ENCODE measurements at places on chromosomes 6 and 20. TPM values are rescaled to one million over a fixed set of nuclear protein-coding genes. Genes with fewer than 3 reads are reported as not detected.

The PSORS1C2 gene
- not detected for total RNA-seq

The LRP11 gene
- total RNA-seq = 37.1 TPM

The OTOR gene
- total RNA-seq = not detected

GRCh38 chr6:100704961-100705360 is 176.2 kb downstream of the ASCC3 start:
- H3K4me1 ChIP-seq = no peaks in the 10 kb centered on the region
- H3K4me3 ChIP-seq = no peak overlapping the region
- no peaks in the 10 kb centered on the region for H3K27me3 ChIP-seq
- H3K36me3 ChIP-seq = no peaks in the 10 kb centered on the region

GRCh38 chr20:30502670-30503069 is 754.8 kb upstream of the DEFB115 start:
- no peaks in the 10 kb centered on the region for H3K36me3 ChIP-seq
- DNase-seq = no peak
- peaks cover 26% of the 10 kb centered on the region for H3K27me3 ChIP-seq
- no peak overlapping the region for H3K27ac ChIP-seq
- no peak overlapping the region for H3K4me3 ChIP-seq
- H3K4me1 ChIP-seq = peaks cover 23% of the 10 kb centered on the region

DNA sequence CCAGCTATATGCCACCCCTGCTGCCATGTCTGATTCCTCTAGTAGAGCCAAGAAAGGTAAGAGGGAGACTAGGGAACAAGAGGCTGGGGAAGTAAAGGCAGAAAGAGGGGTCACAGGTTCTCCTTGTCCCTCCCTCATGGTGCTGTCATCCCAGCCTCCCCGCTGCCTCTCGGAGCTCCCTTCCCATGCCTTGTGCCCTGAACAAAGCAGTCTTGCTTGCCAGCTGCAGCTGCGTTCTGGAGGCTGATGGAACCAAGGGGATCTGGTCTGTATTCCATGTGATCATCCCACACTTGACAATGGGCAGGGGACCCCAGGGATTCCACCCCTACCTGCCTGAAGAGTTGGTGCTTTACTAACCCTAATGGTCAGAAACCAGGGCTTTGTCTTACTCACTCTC is 61.4 kb downstream of the DAAM2 start:
- H3K27me3 ChIP-seq = no peaks in the 10 kb centered on the region
- H3K36me3 ChIP-seq = no peaks in the 10 kb centered on the region
- no peak overlapping the region for H3K4me3 ChIP-seq
- DNase-seq = no peak
- H3K4me1 ChIP-seq = no peaks in the 10 kb centered on the region

DNA sequence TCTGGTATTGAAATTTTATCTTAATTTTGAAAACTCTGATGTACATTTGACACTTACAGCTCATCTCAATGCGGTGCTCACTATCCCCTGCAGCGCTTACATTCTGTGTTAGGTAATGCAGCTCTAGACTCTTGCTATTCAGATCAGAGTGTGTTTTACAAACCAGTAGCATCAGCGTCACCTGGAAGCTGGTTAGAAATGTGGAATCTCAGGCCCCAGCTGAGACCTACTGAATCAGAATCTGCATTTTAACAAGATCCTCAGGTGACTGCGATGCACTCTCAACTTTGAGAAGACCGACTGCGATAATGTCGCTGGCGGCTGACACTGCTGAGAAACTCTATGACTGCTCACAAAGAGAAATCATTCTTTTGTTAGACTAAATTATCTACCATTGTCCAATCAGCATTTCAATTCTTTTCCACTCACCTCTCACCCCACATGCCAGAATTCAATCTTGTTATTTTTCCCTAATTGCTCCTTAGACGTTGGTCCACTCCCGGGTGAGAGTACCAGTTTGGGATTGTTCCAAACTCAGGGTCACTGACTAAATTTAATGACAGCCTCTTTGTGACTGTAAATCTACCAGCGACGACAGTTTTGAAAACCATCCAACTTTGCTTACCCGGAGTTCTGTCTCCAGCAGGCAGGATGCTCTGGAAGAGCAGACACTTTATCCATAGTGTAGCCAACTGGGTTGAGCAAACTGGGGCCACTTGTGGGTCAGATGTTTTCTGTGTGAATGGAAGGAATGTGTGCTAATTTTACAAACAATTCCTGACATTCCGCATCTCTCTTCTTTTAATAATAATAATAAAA is 140.1 kb upstream of the BTBD3 start:
- H3K4me1 ChIP-seq = peaks cover 25% of the 10 kb centered on the region
- DNase-seq = peak; percentile 41
- no peaks in the 10 kb centered on the region for H3K27me3 ChIP-seq
- H3K27ac ChIP-seq = no peak overlapping the region
- H3K4me3 ChIP-seq = peak overlapping the region; percentile 23

DNA sequence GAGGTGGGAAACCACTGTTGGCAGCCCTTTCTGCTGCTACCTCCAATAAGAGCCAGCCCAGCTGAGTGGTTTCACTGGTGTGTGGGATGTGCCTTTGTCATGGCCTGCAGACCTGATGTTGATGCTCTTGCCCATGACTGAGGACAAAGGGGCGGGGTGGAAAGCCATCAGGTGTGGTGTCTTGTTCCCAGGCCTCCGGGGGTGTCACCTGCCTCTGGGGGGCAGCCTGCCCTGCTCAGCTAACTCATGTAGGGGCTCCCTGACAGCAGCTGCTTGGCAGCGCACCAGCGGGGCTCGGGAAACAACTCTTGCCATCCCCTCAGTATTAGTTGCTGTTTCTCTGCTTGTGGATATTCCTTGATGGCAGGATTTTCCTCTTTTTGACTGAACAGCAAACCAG is 91.3 kb downstream of the LYRM2 start:
- H3K4me3 ChIP-seq = no peak overlapping the region
- H3K27me3 ChIP-seq = no peaks in the 10 kb centered on the region
- H3K4me1 ChIP-seq = no peaks in the 10 kb centered on the region

DNA sequence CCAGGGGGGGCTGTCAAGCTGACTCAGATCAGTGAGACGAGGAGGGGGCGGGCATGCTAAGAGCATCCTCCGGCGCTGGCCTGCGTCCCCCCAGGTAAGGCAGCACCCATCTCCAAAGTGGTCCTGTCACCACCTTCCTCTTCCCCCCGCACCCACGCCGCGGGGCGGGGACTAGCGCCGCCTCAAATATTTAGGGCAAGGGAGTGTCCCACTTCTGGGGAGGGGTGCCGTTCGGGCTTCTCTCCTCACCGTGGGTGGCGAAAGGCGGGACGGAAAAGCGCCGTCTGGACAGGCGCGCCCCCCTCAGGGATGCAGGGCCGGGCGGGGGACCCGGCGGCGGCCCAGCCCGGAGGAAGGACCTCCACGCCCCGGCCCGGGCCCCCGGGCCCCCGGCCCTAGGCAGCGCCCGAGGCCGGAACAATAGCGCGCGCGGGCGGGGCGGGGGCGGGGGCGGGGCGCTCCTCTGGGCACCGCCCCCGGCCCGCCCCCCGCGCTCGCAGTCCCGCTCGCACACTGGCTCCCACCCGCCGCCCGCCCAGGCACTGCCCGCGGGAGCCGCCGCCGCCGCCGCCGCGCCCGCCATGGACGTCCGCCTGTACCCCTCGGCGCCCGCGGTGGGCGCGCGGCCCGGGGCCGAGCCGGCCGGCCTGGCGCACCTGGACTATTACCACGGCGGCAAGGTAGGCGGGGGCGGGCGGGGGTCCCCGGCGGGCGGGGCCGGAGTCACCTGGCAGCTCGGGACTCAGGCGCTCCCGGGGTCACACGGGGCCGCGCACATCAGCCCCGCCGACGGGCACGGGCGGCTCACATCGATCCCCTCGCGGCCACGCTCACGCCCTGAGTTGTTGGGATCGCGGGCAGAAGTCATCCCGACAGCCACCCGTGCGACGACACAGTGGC is at the start of gene TOX2:
TSS of gene TOX2 (plus strand) at position 542 of the 900 bp plus-strand sequence. CDS start at position 582, 40 bp downstream.
- no peaks in the 10 kb centered on the region for H3K36me3 ChIP-seq
- no peaks in the 10 kb centered on the region for H3K4me1 ChIP-seq
- DNase-seq = peak; percentile 55

GRCh38 chr6:11556309-11556708 is 18.8 kb downstream of the TMEM170B start:
- no peaks in the 10 kb centered on the region for H3K36me3 ChIP-seq
- no peaks in the 10 kb centered on the region for H3K4me1 ChIP-seq
- DNase-seq = peak; percentile 77

GRCh38 chr6:25248123-25248522 is 31.1 kb upstream of the CARMIL1 start:
- DNase-seq = no peak
- no peak overlapping the region for H3K4me3 ChIP-seq
- no peaks in the 10 kb centered on the region for H3K4me1 ChIP-seq
- H3K36me3 ChIP-seq = no peaks in the 10 kb centered on the region

GRCh38 chr6:169229615-169230321 is 23.9 kb downstream of the THBS2 start:
- 0 out of 2 replicates have a peak, but pooled peaks cover 5% of the 10 kb centered on the region for H3K36me3 ChIP-seq
- no peaks in the 10 kb centered on the region for H3K4me1 ChIP-seq
- H3K4me3 ChIP-seq = no peak overlapping the region
- H3K27me3 ChIP-seq = no peaks in the 10 kb centered on the region
- DNase-seq = no peak

- H3K4me3 ChIP-seq = no peak overlapping the region
- H3K4me1 ChIP-seq = no peaks in the 10 kb centered on the region
- no peaks in the 10 kb centered on the region for H3K27me3 ChIP-seq
- no peaks in the 10 kb centered on the region for H3K36me3 ChIP-seq
- no peak for DNase-seq
- H3K27ac ChIP-seq = no peak overlapping the region
Observed at GRCh38 chr20:58213121-58213520, 15.3 kb downstream of the ANKRD60 start.

DNA sequence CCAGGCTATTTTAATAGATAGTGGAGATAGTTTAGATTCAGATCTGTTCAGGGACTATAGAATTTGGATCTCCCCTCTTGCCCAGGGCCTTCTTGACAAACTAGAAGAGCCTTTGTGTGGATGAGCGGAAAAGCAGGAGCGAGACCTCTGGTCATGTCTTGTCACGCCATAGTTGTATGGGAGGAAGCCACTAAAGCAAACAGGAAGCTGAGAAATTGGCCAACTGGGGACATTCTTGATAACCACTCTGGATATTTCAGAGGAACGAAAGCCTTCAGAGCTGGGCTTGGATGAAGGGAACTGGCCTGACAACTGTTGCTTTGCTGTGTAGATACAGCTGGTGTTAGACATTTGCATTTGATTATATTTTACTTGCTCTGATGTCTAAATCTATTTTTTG is 54.1 kb upstream of the EXOC2 start:
- H3K27ac ChIP-seq = no peak overlapping the region
- H3K4me1 ChIP-seq = peaks cover 4% of the 10 kb centered on the region
- no peaks in the 10 kb centered on the region for H3K27me3 ChIP-seq
- H3K36me3 ChIP-seq = no peaks in the 10 kb centered on the region
- DNase-seq = no peak
